ENCODE measurements at places on chromosomes 7 and 10.

DNA sequence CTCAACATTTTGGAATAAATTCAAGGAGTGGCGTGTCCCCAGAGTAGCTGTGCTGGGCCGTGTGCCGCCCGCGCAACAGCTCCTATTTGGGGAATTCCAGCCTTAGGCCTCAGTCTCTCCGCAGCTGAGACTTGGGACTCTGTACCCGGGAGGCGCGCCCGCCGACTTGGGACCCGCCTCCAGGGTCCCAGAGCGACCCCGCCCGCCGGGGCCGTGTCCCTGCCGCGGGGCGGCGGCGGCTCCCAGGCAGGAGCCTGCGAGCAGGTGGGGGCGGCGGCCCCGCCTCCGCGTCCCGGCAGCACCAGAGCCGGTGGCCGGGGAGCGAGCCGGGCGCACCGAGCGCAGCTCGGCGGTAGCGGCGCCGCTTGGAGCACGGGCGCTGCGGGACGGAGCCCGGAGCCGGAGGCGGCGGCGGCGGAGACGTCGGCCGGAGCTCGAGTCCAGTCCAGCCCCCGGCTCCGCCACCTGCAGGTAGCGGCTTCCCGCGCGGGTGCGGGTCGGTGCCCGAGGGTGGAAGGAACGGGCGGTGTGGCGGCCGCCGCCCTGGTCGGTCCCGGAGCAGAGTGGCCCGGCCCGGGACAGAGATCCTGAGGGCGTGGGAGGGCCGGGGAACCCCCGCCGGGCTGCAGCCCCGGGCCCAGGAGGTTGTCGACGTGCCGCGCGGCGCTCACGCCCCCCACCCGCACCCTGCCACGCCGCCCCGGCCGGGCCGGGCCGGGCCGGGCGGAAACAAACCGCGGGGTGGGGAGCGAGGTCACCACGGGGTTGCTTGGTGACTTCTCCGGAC is at the start of gene WIPF3:
TSS of gene WIPF3 (plus strand) at position 301 of the 787 bp plus-strand sequence. CDS start 28,217 bp downstream, outside the sequence.
- DNase-seq, result no peak

GRCh38 chr10:49183596-49184542 is 4.3 kb downstream of the TMEM273 start:
- DNase-seq, result no peak

DNA sequence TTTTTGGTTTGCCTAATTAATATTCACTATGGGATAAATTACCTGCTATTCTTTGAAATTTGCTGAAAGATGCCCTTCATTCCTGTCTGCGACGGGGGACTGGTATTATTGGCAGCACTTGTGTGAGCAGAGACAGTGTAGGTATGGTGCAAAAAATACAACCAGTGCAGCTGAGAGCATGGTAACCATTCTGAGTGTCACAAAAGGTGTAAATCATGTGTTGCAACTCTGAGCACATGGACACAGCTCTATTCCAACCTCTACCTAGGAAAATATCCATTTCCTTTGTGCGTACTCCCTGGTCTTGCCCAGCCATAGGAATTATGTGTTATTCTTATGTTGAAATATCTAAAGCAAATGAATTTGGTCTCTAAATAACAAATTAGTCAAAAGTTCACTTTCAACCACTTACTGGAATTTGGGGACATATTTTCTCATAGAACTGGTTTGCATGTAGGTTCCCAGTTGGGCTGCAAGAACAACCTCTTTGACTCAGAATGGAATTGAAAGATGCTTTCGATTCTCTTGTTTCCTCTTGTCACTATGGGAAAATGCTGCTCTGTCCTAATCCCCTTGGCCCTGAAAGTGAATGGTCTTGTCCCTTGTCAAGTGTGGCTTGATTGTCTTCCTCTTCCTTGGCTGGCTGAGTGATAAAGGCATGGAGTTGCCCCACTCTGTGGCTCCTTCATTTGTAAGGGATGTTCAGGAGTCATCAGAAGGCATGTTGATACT is 57.0 kb downstream of the CELF2 start:
- no peak for DNase-seq

GRCh38 chr10:46220187-46220586 is 66.6 kb upstream of the ANTXRL start:
- no peak for DNase-seq

GRCh38 chr10:67115972-67116371 is 190.1 kb downstream of the LRRTM3 start:
- DNase-seq, result no peak

DNA sequence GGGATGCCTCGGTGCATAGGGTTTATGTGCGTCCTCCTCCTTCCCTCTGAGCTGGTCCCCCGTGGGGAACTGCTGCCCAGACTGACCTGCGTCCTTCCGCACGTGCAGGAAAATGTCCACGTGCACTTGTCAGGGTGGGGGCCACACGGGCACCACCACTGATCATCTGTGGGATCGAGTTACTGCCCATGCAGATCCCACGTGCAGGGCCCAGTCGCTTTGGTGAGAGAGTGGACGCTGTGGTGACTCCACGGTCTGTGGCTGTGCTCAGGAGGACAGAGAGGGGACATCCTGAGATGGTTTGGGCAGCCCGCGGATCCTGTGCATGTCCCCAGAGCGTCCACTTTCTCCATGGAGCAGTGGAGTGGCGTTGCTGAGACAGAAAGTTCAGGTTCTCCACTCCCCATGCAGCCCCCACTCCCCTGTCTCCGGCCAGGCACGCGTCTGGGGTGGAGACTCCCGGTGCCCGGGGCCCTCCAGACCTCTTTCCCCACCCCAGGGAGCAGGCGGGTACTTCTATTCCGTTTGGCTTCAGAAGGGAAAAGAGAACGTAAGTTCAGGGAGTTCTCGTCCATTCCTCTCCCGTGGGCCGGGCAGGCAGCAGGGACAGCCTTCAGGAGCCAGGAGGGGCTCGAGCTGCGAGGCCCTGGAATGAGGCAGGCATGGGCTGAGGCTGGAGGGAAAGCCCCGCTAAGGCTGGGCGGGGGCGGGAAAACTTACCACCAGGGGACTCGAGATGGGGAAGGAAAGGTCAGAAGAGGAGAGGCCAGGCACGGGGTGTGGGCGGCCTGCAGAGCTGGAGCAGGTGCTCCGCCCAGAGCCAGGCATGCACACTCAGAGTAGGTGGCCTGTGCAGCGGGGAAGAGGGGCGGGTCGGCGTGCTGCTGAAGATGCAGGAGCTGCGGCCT is 59.9 kb downstream of the EGFR start:
- no peak for DNase-seq

- no peak for DNase-seq
Observed at GRCh38 chr7:99092064-99092720, 51.7 kb downstream of the SMURF1 start.

- DNase-seq, result no peak
Observed at GRCh38 chr10:74771054-74771453, 55.3 kb upstream of the KAT6B start.

DNA sequence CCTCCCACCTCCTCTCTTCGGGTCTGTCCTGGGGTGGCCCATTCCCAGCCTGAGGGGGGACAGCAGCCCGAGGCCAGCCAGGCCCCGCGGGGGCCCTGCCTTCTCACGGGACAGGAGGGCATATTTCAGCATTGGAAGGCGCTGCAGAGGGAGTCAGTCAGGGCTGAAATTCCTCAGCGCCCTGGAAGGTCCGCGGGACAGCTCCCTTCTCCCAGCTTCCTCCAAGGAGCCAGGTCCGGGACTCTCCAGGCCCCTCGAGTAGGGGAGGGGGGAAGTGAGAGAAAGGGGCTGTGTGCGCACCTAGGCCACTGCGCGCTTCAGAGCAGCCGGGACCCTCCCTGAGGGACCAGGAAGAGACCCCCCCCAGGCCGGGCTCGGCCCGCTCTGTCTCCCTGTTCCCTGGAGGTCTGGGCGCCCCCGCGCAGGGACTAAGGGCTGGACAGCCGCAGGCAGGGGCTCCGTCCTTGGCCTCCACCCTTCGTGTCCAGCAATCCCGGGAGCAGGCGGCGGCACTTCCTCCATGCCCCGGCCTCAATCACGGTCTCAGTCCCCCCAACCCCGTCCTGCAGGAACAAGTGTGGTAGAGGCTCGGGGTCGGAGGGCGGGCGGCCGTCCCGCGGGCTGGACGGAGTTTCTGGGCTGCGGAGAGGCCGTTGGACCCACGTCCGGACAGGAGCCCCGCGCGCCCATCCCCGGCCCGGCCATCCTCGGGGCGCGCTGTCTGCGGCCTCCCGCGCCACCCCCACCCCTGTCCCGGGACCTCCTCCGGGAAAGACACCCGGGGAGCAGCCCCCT is 6.0 kb upstream of the ELFN1 start:
- DNase-seq, result no peak

GRCh38 chr10:90937645-90938258 is 16.9 kb upstream of the ANKRD1 start:
- DNase-seq, result no peak

DNA sequence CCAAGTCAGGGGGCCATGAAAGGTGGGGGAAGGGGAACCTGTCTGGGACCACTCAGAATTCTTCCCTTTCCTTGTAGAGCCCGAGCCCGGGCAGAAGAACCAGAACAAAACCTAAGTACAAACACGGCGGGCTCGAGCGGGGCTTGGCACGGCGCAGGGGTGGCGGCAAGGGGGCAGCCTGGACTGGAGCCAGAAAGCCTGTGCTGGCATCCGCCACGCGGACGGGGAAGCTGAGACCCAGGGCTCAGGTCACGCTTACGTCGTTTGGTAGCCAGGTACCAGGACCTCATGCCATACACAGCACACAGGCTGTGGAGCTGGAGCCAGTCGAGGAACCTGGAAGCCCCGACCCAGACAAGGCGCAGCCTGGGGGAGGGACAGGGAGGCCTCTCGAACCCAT is 6.6 kb upstream of the GPER1 start:
- no peak for DNase-seq

GRCh38 chr10:29982997-29983648 is 76.3 kb downstream of the JCAD start:
- no peak for DNase-seq

DNA sequence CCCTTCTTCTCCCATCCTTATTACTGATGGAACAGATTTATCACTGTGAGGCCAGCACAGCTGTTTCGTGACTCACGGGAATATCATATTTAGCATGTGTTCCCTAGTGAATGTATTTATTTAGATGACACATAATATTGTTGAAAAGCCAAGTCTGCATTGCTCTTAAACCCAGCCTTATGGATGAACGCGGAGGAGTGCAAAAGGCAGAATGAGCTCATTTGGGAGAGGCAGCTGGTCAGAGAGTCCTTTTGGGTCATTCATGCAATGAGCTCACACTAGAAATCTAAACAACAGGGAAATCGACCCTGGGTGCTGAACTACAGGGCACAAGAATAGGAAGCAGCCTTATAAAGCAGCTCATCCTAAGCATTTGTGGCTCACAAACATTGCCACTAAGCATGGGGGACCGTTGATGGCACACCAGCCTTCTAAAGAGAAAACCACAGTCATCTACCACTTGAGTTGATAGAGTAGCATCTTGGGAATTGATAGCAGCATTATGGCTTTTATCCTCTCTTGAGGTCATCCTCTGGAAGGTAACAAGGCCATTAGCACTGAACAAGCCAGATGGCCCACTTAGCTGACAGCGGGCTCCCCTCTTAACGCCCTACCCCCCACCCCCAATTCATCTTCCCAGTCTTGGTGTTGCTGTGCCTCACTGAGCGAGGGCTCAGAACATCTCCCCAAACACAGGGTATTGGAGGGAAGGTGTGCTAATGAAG is 32.9 kb upstream of the SDK1 start:
- no peak for DNase-seq

DNA sequence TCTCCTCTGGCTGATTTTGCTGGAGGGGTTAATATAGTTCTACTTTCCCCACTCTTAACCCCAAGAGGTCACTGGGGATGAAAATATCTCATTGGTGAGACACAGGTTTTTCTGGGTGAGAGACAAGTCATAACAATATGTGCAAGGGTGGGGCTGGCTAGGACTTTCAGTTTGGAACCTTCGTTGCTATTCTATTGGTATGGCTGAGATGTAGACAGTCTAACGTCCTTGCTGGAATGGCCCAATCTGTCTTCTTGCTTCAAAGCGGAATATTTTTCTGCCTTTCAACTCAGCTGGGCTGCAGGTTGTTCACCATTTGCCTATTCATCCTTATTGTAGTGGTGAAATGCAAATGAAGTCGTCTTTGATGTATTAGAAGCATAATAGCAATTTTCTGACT is 267.3 kb upstream of the MKI67 start:
- no peak for DNase-seq

DNA sequence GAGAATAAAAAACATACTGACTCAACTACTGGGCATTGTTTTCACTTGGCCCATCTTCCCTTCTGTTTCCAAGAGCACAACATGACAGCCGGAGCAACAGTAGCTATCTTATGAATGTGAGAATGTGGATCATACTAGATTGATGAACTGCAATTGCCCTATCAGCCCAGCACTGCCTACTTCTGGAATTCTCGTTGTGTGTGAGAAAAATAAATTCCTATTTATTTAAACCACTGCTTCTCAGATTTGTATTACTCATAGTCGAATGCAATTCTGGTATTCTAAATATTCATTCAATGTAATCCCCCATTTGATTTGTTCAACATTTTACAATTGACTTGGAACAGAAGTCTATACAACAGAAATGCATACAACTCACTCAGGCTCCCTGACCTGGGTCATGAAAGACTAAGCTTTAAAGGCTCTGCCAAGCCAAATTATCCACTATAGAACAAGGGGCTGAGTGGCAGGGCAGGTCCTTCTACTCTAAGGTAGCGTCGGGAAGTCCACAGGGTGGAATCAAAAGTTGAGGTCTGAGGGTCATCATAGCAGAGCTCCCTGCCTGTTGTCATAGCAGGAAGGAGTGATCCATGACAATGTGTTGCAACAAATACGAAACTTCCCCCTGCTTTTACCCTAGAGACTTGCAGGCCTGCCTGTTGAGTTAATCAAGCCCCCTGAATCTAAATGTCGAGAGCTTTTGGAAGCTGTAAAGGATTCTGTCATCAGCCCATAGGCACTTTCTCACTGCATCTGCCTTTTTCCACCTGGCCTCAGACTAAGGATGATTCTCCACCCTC is 12.4 kb upstream of the JAZF1 start:
- no peak for DNase-seq

DNA sequence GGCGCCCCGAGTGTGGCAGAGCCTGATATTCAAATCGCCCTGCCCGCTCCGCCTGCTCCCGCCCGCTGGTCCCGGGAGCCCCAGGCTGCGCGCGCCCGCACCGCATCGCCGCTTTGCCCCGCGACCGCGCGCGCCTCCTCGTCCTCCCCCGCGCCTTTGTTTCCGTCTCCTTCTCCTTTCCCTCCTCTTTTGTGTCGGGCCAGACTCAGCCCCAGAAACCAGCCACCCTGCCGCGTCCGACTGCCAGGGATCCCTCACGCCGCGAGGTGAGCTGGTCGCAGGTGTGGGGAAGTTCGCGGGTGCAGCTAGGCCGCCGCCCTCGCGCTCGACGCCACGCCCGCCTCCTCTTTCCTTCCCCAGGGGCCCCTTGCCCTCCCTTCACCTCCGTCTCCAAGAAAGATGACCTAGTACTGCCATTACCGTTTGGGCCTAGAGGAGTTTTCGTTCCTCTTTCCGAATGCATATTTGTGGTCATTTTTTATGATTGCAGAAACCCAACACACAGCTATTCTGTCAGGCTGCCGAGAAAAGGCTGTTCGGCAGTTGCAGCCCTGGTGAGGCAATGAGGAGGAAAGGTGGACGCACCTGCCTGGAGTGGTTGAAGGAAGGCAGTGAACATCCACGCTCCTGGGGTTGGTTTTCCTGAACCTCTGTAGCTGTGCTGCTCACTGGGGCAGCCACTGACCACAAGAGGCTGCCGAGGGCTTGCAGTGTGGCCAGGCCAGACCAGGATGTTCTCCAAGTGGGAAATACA is 107.3 kb downstream of the SNX10 start:
- DNase-seq, result peak; percentile 12

- no peak for DNase-seq
Observed at GRCh38 chr7:35875292-35875691, 74.4 kb downstream of the SEPTIN7 start.

- peak; percentile 4 for DNase-seq
Observed at GRCh38 chr7:120988591-120989256, at the start of gene CPED1. Gene CPED1, plus strand, starts transcription at chr7:120988711. Its CDS starts 911 bp downstream, at chr7:120989622.

- DNase-seq, result no peak
Observed at GRCh38 chr10:69756279-69756678, 45.4 kb upstream of the COL13A1 start.

Measured in T-helper 1 cell (primary cell).